Activated T-cell treated with anti-CD3 and anti-CD28 coated beads for 24 hours (primary cell): ENCODE measurements at places on chromosomes 7 and 10.

DNA sequence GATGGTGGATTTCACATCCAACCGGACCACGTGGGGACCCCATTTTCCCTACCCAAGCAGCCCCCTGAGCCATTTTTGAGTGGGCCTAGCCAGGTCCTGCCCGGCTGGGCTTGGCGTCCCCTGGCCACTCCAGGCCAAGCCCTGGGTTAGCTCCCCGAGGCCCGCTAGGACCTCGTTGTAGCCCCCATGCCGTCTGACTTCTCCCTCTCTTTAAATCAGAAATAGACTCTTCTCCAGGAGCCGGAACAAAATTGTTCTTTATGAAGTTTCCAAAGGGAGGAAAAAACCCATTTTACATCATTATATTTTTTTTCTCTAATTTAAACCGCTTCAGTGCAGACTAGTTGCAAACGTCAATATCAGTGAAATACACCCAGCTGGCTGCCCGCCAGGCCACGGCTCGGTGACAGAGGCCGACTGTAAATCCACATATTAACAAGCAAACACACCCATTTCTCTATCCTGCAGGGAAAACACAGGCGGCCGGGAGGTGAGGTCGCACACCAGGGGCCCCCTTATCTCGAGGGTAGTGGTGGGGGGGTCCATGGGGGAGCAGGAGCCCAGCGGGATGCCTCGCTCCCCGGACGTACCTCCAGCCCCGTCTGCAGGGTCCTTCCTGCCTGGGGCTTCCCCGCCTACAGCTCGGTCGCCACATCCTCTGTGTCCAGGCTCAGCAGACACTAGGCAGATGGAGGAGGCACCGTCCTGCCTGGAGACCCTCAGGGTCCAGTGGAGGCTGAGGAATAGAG, 72.7 kb downstream of the ELFN1 start:
- no peak for DNase-seq

DNA sequence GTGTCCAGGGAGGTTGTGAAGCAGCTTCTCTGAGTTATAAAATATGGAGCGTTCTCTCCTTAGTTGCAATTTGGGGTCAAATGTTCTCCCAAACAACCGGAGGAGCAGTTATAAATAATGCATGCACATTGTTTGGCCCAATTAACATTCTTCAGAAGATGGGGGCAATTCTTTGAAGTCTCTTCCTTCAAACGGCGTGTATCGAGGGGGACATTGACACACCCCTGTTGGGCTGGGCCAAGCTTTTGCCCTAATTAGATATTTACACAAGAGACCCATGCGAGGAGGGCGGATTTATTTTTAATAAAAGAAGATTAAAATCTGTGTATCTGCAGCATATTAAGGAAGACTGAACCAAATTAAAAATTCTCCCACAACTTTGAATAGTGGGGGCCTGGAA, 107.3 kb downstream of the PTPRE start:
- no peak for DNase-seq

GRCh38 chr10:43354879-43355380, 16.5 kb upstream of the FXYD4 start:
- no peak for DNase-seq

GRCh38 chr7:100840470-100841100, 11.9 kb upstream of the SLC12A9 start:
- no peak for DNase-seq

DNA sequence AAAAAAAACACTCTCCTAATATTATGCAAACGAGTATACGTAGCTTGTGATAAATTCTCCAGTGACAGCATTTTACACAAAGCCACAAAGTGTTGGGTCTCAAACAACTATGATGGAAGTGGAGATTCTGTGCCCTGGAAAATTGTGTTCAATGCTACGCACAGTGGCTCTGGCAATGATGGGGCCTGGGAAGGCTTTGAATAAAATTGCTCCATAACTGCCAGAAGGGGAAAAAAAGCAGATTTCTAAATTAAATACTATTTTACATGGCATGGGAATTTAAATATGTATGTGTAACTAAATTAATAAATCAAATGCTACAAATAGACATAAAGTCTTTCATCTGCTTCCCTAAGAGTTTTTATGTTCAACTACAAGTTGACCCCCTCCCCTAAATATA, 306.7 kb downstream of the GRID1 start:
- no peak for DNase-seq

DNA sequence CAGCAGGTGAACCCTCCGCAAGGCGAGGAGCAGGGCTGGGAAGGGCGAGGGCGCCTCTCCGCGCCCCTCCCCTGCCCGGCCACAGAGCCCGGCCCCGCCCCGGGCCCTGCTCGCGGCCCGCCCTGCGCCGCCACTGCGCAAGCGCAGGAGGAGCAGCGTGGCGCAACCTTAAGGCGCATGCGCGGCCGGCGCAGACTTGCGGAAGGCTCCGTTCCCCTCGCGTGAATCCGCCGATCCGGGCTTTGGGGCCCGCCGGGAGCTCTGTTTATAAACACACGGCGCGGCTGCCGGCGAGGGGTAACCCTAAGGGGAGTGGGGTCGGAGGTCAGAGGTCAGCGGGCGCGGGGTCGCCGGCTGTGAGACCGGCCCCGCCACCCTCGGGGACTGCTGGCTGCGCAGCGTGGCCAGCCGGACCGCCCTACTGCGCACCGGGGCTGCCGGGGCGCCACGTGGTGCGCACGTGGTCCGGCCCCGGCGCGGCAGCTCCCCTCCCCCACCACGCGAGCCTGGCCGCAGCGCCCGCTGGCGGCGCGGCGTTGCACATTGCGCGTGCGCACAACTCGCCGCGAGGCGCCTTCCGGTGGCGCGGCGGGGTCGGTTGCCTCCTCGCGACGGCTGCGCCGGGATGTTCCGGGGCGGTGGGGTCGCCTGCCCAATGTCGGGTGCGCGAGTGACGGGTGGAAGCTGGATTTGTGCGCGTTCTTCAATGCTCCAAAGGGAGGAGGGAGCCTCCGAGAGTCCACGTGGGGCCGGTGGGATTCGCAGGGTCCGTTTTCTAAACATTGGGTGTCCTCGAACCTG, 40.2 kb upstream of the FOXK1 start:
- DNase-seq = peak; percentile 93

DNA sequence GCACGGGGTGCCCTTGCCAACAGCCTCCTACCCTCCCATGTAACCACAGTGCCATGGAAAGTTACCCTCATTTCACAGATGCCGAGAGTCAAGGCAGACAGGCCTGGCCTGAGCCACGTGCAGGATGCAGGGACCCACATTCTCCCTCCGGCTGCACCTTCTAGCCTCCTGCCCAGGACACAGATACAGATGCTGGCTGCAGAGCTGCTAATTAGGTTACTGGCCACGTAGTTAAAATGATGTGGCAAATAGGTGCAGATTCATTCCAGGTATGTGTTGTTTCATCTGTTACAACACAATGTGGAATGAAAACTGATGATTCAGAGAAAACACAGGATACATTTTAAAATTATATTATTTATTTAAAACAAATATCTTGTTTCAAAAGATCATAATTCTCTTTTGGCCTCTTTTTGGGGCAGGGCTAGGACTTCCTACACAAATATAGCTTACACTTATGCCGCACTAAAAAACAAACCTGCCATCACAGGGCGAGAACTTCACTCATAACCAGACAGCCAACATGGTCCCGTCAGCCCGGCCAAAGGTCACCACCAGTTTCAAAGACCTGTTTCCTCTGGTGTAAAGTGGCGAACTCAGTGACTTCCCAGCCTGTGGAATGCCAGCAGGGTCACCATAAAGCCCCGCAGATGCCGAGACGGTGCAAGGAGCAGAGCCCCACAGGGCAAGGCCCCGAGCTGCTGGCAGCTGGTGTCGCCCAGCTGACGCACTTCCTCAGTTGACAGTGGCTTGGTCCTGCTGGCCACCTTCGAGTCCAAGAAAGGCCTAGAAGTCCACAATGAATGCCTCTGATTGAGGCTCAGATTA, 83.5 kb downstream of the TNS3 start:
- DNase-seq = no peak

GRCh38 chr10:122659126-122659525, 40.5 kb downstream of the C10orf120 start:
- DNase-seq = no peak

DNA sequence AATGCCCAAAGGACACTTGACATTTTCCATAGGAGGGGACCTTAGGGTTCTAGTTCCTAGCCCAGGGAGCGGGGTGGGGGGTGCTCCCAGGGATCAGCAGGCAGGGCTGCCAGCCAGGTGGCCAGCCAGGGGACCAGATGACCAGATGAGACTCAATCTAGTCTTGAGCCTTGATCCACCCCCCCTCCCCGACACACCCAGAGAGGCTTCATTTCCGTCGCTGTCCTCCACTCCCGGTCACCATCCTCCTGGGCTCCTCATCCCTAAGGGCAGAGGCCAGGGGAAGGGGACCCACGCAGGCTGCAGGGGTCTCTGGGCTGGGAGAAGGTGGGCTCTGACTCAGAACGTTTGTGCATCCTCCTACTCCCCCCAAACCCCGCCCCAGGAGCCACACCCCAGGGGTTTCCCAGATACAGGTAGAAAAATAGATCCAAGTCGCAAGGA, 1.0 kb downstream of the STX1A start:
- DNase-seq = no peak

- no peak for DNase-seq
These were observed 14.6 kb downstream of the TWIST1 start for GRCh38 chr7:19102884-19103283.

GRCh38 chr7:39674406-39674805, 51.0 kb downstream of the RALA start:
- no peak for DNase-seq

GRCh38 chr10:77949167-77949566, 22.6 kb upstream of the DLG5 start:
- DNase-seq = no peak

- no peak for DNase-seq
These were observed 6.6 kb upstream of the PON1 start for GRCh38 chr7:95330961-95331337.

- no peak for DNase-seq
These were observed 4.8 kb downstream of the IDE start for GRCh38 chr10:92569071-92569470.

- no peak for DNase-seq
These were observed 85.8 kb downstream of the CTNNA3 start for GRCh38 chr10:67609996-67610793.

- DNase-seq = no peak
These were observed 16.0 kb upstream of the RSBN1L start for GRCh38 chr7:77680266-77680665.

GRCh38 chr7:11831156-11831735, 752 bp downstream of the THSD7A start:
- no peak for DNase-seq

GRCh38 chr10:52755297-52756062, 17.1 kb downstream of the MBL2 start:
- no peak for DNase-seq

DNA sequence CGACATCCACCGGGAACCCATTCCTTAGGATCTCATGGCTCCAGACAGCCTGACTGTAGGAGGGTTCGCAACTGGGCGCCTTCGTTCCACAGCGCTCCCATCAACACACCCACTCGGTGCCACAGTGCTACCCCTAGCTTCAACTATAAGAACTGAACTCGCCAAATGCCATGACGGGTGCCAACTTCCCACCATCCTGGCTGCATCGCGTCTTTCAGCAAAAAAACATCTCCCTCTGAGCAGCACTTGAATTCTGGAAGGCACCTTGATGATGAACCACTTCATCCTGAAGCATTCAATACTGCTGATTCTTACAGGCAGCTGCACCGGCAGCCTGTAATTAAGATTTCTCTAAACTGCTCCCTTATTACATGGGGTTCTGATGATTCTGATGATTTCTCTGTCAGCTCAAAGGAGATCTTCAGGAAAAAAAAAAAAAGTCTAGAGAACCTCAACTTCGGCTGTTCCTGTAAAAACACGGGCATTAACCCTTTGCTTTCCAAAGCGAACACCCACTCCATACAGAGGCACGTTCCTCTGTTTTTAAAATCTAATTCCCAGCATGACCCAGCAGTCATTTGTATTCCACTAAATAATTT, 1.3 kb downstream of the CYTH3 start:
- no peak for DNase-seq

DNA sequence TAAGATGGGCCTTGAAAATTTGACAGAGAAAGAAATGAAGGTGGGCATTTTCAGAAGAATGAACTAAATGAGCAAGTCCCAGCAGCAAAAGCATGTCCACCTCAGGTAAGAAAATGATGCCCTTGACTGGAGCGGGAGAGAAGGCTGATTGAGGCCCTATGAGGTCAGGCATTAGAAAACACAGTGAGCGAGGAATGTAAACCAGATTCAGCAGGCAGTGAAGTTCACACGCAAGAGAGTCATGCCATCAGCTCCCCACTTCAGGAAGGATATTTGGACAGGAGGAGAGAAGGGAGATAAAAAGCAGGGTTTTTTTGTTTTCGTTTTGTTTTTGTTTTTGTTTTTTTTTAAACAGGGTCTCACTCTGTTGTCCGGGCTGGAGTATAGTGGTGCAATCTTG, 166.4 kb downstream of the PPP1R17 start:
- no peak for DNase-seq

DNA sequence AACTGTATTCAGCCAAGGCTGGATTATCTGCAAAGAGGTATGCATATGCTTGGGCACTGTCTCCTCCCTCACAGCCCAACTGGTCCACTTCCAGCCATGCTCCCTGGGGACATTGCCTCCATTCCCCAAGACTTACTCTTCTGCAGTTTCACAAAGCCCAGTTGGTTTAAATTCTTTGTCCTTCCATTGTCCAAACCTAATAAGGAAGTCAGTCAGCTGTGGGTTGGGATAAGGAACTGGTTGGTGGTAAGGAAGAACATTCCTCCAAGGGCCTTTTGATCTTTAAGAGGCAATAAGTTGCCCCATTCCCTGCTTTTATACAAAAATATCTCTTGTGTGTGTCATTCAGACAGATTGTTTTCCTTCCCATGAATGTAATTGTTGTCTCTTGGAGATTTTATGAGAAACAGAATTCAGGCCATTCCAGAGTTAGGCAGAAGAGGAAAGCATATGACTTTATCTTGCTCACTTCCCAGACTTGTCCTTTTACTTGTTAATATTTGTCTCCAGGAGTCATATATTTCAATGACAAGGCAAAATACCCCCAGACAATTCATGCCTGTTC, 673.7 kb downstream of the SUGCT start:
- DNase-seq = no peak

GRCh38 chr7:100489824-100490223, 6.1 kb downstream of the NYAP1 start:
- no peak for DNase-seq

GRCh38 chr10:70122742-70123141, 9.9 kb downstream of the AIFM2 start:
- DNase-seq = no peak

- DNase-seq = no peak
These were observed 106.6 kb downstream of the GRID1 start for GRCh38 chr10:86259901-86260562.

GRCh38 chr10:62171791-62172190, 96.9 kb downstream of the RTKN2 start:
- DNase-seq = no peak

DNA sequence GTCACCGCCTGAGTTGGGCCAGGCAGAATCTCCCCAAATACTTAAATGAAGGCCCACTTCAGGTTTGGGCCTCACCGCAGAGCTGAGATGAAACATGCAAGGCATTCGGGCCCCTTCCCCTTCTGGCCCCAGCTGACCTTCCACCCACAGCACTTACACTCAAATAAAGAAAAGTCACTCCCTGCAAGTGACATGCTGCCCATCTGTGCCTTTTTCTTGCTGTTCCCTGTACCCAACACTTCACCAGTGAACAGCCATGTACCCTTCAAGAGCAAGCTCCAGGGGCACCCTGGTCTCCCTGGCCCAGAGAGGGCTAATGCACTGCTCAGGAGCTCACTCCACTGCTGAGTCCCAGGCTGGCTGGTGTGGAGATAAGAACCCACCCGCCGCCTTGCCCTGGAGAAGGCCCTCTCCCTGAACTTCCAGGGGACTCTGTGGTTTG, 40.7 kb downstream of the ZCCHC24 start:
- no peak for DNase-seq

- peak; percentile 13 for DNase-seq
These were observed 11.4 kb upstream of the PAX4 start for GRCh38 chr7:127629268-127629854.
